Foreskin fibroblast (primary cell): ENCODE measurements at places on chromosomes 11 and 22.
A peak's percentile ranks its signal among the peaks of the same experiment; 100 is the strongest.

DNA sequence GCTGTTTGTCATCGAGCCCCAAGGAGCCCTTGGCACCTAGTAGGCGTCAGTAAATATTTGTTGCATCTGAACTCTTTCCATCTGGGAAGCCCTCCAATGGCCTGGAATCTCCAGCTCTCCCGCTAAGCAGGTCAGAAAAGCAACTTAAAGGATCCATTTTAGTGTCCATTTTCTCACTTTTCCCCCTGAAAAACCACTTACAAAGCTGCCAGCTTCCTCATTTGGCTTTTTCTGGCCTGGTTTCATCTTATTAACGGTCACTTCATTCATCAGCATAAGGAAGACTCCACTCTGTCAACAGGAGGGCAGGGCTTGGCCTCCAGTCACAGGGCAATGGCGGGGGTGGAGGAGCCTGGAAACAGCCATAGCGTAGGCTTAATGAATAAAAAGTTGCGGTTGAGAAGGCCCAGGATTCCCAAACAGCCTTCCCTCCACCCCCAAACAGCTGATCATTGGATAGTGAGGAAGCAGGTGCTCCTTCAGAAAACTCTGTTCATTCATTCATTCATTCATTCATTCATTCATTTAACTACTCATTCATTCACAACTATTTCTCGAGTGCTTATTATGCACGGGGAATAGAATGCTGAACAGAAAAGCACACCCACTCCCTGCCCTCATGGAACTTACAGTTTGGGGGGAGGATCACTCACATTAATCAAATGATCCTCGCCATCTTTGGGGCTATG, 104.5 kb upstream of the RCN1 start:
- DNase-seq, result no peak

- DNase-seq, result peak; percentile 82
These were observed 58.2 kb downstream of the COMMD9 start for GRCh38 chr11:36230779-36231699.

GRCh38 chr11:72381584-72382090, 52.7 kb downstream of the CLPB start:
- no peak for DNase-seq

- DNase-seq, result no peak
These were observed 13.9 kb upstream of the RASSF10 start for GRCh38 chr11:12995188-12995587.

DNA sequence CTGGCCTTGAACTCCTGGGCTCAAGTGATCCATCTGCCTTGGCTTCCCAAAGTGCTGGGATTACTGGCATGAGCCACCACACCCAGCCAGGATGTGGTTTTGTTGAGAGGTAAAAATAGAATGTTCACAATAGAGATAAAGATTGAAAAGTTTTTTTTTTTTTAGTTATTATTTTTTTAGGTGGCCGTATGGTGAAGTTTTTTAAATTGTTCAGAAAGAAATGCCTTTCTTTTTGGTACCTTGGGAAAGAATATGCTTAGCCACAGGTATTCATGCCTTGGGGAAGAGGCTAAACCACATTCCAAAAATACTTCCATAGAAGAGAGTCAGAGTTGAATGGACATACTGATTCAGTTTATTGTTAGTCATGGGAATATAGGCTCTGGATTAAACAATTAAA, 143.4 kb downstream of the C11orf91 start:
- DNase-seq, result peak; percentile 32

- DNase-seq, result no peak
These were observed 28.9 kb upstream of the SLC22A12 start for GRCh38 chr11:64561984-64562722.

- no peak for DNase-seq
These were observed 279.9 kb upstream of the B3GAT1 start for GRCh38 chr11:134691985-134692384.
